Cardiac muscle cell (in vitro differentiated cells and primary cell): ENCODE measurements at places on chromosomes 13 and 19. TPM values are rescaled to one million over a fixed set of nuclear protein-coding genes. Genes with fewer than 3 reads are reported as not detected.

DNA sequence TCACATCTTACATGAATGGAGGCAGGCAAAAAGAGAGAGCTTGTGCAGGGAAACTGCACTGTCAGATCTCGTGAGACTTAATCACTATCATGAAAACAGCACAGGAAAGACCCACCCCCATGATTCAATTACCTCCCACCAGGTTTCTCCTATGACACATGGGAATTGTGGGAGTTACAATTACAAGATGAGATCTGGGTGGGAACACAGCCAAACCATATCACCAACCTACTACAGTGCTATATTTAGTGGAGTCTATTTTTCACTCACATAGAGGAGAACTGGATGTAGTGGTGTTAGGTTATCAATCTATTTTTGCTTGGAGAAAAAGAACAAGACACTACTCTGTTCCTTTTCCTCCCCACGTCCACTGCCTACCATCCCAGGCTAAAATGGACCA, 276.6 kb downstream of the KCTD12 start:
- DNase-seq, result no peak

GRCh38 chr19:6682607-6683128, 12.7 kb upstream of the TNFSF14 start:
- DNase-seq, result no peak

TUBB4A gene
- polyA plus RNA-seq, result 21.6 and 41.3 TPM in 2 replicates

PBX4 gene
- 10.3 and 10.9 TPM in 2 replicates for polyA plus RNA-seq

GRCh38 chr19:46198756-46199155, 30.8 kb upstream of the IGFL1 start:
- DNase-seq, result no peak

- no peak for DNase-seq
Measured at GRCh38 chr19:53466726-53467484, 628 bp upstream of the ZNF813 start.

DNA sequence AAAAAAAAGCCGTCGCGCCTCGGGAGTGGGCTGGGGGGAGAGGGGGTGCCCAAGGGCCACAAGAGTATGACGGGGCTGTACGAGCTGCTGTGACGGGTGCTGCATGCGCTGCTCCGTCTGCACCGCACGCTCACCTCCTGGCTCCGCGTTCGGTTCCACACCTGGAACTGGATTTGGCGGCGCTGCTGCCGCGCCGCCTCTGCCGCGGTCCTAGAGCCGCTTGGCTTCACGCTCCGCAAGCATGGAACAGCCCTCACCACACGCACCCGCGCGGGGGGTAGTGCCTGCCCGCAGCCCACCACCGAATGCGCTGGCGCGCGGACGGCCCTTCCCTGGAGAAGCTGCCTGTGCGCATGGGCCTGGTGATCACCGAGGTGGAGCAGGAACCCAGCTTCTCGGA, 18.8 kb downstream of the C1QTNF9 start:
- DNase-seq, result no peak

FFAR1 gene
- polyA plus RNA-seq, result 0.11 TPM in 1 of 2 replicates, not detected in the other

DNA sequence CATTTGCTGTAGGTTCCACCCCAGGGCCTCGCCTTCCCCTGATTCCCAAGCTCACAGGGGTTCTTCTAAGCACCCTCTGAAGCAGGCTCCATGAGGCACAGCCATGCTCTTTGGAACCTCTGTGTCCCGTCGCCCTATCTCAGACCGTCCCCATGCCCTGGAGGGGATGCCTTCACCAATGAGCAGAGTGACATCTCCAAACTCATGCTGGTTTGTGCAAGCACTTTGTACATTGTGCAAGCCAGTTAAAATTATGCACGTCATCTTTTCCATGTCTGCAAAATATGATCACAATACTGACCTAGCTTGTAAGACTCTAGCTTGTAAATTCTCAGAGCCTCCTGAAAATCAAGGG, 46.5 kb upstream of the RAP2A start:
- no peak for DNase-seq

ZNF256 gene
- polyA plus RNA-seq, result 7.0 and 10.0 TPM in 2 replicates

- peak; percentile 93 for DNase-seq
Measured at GRCh38 chr19:57830071-57830602, at the start of gene ZNF587B. ZNF587B (plus strand) TSS chr19:57830299; CDS start chr19:57830529, 230 bp downstream.

SMIM24 gene
- polyA plus RNA-seq, result 0.22 and 0.75 TPM in 2 replicates

GRCh38 chr13:112836940-112837339, 132.1 kb upstream of the MCF2L start:
- DNase-seq, result no peak

KLK3 gene
- polyA plus RNA-seq, result 1.00 TPM in 1 of 2 replicates, not detected in the other

DNA sequence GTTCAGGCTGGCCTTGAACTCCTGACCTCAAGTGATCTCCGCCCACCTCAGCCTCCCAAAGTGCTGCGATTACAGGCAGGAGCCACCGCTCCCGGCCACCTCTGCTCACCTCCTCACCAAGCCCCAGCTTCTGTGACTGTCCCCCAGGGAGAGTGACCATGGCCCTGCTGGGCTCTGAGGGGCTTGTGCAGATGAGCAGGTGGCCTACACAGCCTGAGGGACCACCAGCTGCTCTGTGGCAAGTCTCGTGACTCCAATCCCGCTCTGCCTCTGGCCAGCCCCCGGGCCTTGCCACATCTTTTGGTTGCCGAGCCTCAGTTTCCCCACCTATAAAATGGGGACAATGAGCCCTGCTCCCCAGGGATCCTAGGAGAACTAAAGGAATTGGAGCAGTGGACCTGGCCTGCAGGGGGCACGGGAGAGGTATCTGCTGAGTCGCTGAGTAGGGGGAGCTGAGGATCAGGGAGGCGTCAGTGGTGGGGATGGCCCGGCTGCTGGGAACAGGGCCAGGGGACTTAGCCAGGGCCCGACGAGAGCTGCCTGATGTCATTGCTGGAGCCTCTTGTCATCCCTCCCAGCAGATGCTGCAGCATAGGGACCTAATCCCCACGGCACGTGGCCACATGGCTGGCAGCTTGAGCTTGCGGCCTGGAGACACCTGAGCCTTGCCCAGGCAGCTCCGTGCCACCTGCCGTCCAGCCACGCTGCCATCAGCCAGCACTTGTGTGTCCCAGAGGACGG, 74.7 kb downstream of the GADD45B start:
- DNase-seq, result peak; percentile 26

- DNase-seq, result no peak
Measured at GRCh38 chr19:42158926-42159325, 26.7 kb upstream of the POU2F2 start.

- no peak for DNase-seq
Measured at GRCh38 chr19:13328241-13328640, 178.0 kb downstream of the IER2 start.

DNA sequence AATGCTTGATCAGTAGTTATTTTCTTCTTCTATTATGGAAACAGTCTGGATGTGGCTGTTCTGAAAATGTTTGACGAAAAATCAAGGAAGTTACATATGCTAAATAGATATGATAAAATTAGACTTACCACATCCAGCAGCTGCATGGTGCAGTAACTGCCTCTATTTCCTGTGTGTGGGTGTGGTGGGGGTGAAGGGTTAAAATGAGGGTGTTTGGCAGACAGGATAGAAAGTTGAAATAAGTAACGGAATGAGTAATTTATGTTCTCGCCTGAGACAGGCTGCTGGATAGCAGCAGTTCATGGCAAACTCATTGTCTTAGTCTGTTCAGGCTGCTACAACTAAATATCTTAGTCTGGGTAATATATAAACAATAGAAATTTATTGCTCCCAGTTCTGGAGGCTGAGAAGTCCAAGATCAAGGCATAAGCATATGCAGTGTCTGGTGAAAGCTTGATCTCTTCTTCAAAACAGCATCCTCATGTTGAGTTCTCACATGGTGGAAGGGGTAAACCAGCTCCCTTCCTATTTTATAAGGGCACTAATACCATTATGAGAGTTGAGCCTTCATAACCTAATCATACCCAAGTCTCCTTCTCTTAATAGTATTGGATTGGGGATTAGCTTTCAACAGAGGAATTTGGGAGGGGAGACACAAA, 1248.9 kb downstream of the SLITRK5 start:
- no peak for DNase-seq

GRCh38 chr13:79870766-79871165, 389.8 kb downstream of the NDFIP2 start:
- DNase-seq, result no peak

DNA sequence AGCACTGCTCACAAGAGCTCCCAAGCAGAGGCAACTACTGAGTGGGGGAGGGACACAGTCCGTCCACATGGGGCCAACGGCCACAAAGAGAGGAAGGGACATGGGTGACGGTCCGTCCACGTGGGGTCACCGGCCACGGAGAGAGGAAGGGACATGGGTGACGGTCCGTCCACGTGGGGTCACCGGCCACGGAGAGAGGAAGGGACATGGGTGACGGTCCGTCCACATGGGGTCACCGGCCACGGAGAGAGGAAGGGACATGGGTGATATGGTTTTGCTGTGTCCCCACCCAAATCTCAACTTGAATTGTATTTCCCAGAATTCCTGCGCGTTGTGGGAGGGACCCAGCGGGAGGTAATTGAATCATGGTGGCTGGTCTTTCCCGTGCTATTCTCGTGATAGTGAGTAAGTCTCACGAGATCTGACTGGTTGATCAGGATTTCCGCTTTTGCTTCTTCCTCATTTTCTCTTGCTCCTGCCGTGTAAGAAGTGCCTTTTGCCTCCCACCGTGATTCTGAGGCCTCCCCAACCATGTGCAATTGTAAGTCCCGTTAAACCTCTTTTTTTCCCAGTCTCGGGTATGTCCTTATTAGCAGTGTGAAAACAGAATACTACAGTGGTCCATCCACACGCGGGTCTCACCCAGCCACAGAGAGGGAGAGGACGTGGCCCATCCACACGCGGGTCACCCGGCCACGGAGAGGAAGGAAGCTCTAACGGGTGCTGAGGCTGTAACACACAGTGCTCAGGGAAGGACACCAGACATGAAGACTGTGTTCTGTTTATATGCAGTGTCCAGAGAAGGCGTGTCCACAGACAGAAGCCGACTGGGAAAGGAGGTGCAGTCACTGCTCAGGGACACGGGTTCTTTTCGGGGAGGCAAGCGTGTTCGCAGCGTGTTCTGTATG, 48.5 kb downstream of the GAS6 start:
- DNase-seq, result no peak

TSPAN16 gene
- polyA plus RNA-seq, result not detected in 2 replicates

GRCh38 chr19:16324384-16325160, at the start of gene KLF2:
KLF2 (plus strand) TSS chr19:16324826; CDS start chr19:16324924, 98 bp downstream.
- DNase-seq, result peak; percentile 96

DNA sequence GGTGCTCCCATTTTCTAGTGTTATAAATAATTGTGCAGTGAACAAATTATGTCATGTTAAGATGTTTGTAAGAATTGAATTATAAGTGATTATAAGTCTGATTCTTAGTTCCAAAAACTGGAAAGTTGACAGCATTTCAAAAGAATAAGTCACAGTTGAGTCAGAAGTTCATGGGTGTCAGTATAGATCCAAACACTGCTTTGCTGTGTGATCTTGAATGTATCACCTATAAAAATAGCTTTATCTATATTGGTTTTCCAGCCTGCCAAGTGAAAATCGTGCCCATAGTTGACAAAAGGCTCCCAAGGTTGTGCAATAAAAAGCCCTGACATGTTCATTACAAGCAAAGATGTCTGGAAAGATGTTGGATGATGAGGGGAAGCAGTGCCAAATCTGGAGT, 336.0 kb downstream of the MTUS2 start:
- DNase-seq, result no peak

DNA sequence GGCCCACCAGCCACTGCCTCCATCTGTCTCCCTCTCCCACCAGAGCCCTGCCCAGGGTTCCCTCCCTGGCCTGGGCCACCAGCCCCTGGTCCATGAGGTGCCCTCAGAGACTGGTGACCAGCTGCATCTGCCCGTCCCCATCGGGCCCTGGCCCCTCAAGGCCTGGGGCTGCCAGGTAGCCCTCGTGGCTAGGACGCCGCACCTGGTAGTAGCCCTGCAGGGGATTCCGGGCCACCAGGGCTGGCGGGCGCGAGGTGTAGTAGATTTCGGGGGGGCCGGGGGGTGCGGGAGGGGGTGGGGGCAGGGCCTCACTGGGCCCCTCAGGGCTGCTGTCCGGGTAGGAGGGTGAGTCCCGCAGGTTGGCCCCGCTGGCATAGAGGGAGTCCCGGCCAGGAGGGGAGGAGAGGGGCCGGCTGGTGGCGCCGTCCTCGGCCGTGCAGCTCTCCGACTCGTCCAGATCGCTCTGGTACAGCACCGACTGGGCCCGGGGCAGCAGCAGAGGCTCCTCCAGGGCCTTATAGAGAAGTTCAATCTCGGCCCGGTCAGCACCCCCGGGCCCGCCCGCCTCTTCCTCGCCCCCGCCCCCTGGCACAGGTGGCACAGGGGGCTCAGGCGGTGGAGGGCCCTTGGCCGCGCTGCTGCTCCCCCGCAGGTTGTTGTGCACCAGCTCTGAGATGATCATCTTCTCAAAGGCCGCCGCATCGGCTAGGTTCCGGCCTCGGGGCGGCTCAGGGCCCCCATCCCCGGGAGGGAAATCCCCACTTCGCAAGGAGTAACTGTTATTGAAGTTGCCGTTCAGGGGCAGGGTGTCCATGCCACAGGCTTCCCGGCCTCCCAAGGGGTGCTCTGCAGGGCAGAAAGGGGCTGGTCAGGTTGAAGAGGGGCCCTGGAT, 14.6 kb upstream of the ASF1B start:
- no peak for DNase-seq

GIPC3 gene
- polyA plus RNA-seq, result 0.13 and 2.2 TPM in 2 replicates

- peak; percentile 61 for DNase-seq
Measured at GRCh38 chr13:95710313-95710712, 33.4 kb downstream of the DNAJC3 start.

C1QTNF9B gene
- polyA plus RNA-seq, result 0.72 and 0.97 TPM in 2 replicates

HIPK4 gene
- 0.14 and 1.7 TPM in 2 replicates for polyA plus RNA-seq

CLN5 gene
- 22.9 and 26.5 TPM in 2 replicates for polyA plus RNA-seq

DNA sequence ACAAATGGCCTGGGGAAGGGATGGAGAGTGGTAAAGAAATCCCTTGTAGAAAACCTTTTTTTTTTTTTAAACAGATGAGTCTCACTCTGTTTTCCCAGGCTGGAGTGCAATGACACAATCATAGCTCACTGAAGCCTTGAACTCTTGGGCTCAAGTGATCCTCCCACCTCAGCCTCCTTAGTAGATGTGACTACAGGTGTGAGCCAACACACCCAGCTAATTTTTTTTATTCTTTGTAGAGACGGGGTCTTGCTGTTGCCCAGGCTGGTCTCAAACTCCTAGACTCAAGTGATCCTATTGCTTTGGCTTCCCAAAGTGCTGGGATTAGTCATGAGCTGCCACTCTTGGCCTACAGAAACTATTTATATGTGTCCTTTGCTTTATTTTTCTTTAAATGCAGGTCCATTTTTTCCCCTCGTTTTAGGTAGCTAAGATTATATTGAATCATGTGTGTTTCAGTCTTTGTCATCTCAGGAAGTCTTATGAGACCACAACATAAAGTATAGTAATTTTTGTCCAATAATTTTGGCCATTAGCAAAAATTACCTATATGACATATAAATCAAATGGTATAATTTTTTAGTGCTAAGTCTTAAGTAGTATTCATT, 10.5 kb downstream of the LPAR6 start:
- DNase-seq, result no peak

NLRP9 gene
- not detected in 2 replicates for polyA plus RNA-seq

- no peak for DNase-seq
Measured at GRCh38 chr13:27624071-27624470, 2.4 kb downstream of the POLR1D start.

- no peak for DNase-seq
Measured at GRCh38 chr13:24619282-24619681, 60.9 kb upstream of the ATP12A start.
